ENCODE measurements at places on chromosomes 5 and 9.

- no peak for DNase-seq
Measured at GRCh38 chr5:129844764-129845163, 59.5 kb upstream of the CHSY3 start.

DNA sequence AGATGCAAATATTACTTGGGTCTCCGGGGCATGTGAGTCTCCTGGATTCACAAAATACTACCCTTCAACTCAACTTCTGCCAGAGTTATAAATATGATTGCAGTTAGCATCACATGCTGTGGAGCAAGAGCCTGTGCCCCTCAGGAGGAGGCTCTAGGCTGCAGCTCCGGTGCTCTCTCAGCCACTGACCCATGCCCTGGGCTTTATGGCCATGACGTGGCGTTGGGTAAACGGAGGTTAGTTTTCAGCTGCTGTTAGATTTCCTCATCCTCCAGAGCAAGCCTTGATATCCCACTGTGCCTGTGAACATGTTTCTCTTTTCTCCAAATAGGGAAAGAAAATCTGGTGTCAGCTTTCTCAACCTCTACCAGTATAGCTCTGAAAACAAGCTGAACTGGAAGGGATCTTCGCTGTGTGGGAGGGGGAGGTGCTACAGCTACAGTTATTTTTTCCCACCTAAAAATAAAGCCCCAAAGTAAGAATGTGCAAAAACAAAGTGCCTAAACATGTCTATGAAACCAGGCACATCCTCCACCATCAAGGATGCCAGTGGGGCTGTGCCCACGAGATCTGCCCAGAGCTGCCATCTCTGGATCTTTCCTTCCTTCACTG is 124.4 kb upstream of the GPR151 start:
- no peak for DNase-seq

DNA sequence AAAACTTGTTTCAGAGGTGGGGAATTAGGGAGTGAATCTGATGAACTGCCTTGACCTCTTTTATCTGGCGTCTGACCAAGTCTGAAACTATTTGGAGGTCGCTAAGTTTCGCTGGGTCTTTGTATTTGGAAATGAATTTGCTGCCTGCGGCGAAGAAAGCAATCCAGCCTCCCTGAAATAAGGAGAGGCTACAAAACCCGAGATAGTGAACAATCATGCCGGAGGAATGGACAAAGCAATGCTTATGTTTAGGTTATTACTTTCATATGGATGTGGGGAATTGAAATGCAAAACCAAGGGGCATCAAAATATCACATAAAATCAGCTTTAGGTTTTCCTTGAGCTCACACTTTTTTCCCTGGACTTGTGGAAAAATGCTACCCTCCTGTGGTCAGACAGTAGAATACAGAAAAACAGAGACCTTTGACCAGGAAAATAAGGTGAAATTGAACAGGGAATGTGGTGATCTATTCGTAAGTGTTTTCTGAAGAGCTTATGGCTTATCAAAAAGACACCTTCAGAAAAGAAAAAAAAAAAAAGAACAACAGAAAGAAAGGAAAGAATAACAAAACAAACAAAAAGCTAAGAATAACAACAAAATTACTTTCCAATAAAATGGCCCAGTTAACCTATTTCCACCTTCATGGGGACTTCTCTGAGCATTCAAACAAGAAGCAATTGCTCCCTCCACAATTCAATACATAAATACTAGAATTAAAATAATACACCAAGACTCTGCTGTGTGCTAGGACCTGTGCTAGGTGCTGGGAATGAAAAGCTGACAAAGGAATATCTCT is 68.6 kb upstream of the DPYSL3 start:
- no peak for DNase-seq

GRCh38 chr9:97280755-97281330 is 26.6 kb upstream of the CCDC180 start:
- no peak for DNase-seq

- no peak for DNase-seq
Measured at GRCh38 chr5:97840643-97841042, 657.6 kb upstream of the RIOK2 start.

DNA sequence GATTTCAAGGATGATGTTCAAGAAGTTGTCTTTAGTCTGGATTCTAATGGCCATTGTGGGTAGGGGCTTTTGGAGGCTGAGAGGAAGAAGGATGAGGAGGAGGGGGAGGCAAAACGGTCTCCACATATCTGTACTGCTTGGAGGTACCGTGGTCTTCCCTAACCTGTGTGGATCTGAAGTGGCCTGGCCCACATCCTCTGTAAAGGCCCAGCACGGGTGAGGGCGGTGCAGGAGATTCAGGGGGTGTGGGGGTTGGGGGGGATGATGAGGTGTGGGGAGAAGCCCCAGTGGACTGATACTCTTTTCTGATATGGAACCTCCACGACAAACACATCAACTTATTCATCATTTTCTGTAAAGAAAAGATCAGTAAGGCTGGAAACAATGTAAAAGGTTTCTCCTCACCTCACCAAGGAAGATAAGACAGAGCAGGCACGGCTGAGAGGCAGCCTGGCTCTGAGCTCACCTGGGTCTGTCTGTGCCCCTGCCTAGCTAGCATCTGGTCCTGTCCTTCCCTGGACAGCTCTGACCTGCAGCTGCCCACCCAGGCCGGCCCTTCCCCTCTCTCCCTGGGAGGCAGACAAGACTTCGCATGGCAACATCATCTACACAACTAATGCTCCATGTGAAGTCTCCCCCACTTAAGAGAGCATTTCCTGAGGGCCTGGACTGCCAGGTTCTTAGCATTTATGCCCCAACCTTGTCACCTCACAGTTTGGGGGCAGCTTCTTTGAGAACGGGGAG is 5.6 kb upstream of the IL3 start:
- DNase-seq, result no peak

GRCh38 chr9:134203224-134203623 is 38.9 kb upstream of the RNU6ATAC start:
- DNase-seq, result no peak

DNA sequence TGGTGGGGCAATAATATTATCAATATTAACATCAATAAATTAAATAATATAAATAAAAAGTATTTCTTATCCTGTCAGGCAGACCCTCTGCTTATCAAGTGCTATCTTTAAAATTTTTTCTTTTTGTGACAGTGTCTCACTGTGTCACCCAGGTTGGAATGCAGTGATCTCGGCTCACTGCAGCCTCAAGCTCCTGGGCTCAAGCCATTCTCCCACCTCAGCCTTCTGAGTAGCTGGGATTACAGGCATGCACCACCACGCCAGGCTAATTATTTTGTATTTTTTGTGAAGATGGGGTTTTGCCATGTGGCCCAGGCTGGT is 53.2 kb downstream of the NDST1 start:
- no peak for DNase-seq

GRCh38 chr5:57889558-57889957 is 406.9 kb upstream of the ACTBL2 start:
- DNase-seq, result no peak

DNA sequence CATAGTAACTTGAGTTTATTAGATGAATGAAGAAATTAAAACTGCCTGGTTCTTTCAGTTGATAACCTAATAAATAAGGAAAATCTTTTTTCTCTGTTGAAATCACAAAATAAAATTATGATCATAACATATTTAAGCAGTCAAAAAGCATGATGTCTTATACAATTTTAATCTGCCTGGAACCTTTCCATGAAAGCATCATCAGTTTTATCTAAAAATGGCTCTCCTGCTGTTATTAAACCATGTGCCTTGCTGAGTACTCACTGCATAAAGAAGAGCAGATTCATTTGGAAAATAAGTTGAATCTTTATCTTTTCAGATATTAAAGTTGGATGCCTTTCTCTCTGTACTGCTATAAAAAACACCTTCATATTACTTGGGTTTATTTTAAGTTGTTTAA is 148.8 kb downstream of the SLC24A2 start:
- no peak for DNase-seq

DNA sequence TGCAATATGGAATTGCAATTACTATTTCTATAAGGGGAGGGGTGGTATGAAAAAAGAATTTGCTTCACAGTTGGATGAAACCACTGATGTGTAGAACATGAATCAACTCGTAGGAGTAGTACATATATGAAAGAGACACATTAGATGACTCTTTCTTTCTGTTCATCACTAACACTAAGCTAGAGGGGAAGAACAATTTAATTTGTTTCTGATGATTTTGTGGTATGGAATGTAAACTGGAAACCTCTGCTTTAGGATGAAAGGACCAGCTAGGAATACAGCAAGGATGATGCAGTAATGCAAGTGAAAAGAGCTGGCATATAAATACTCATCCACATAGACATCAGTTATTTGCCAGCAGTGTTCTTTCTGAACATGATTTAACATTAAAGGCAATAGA is 113.4 kb downstream of the PAPPA start:
- DNase-seq, result no peak

DNA sequence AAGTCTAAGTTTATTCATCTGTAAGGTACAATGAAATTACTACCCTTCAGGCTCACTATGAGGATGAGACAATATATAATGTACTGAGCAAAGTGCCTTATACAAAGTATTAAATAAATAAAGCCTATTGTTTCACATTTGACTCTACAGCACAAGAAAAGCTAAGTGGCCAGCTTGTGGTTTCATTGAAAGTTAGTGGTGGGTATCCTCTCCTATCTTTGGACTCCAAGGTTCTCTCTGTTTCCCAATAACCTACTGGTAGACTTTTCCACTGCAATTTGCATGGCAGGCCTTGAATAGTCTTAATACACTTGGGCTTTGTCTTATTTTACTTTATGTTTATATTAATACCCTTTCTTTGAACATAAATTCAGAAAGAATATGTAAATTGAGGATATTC is 262.7 kb downstream of the DEPDC1B start:
- no peak for DNase-seq

- DNase-seq, result no peak
Measured at GRCh38 chr5:61523073-61523472, 191.0 kb downstream of the ZSWIM6 start.

DNA sequence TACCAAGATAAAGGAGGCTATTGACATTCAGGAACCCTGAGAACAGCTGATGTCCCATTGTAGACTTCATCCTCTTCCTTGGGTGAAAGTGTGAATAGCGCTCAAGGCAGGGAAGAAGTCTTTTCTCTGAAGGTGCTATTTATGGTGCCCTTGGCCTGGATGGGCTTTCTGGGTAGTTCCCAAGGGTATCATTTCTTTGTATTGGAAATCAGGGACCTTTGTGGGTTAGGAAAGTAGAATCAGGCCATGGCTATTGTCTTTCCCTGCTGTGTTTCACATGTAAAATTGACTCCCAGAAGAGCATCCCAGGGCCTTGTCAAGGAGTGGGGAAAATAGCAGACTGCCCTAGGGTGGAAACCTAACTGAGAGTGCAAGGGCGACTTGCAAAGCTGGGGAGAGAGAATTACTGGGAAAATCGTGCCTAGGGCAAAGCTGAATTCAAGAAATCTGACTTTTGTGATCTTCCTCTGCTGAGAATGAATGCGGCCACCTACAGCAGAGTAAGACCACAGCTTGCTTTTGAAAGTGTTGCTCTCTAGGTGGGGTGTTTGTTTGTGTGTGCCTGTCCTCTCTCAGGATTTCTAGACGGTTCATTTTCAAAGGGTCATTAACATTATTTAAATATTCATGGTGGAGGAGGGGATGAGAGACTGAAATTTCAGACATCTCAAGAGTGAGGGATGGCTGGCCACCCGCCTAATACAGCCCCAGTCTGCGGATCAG is 160.6 kb downstream of the C9orf152 start:
- no peak for DNase-seq

DNA sequence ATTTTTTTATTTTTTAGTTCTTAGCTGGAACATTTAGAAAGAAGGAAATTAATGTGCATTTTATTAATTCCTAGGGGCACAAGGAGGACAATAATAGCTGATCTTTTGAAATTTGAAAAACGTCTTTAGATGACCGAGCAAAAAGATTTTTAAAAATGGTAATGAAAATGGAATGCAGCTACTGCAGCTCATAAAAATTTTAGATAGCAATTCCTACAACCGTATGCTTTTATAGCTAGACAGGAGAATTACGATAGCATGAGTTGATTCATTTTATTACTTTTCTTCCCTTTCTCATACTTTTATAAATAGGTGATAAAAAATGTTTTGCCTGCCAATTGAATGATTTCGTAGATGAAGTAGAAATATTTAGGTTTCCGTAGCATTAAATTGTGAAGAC is 13.7 kb upstream of the RUFY1 start:
- DNase-seq, result no peak

GRCh38 chr5:121873409-121873808 is 21.7 kb downstream of the FTMT start:
- DNase-seq, result no peak

- no peak for DNase-seq
Measured at GRCh38 chr5:103393101-103393754, 134.7 kb downstream of the MACIR start.

GRCh38 chr5:154206311-154206710 is 15.8 kb downstream of the GALNT10 start:
- DNase-seq, result no peak

- no peak for DNase-seq
Measured at GRCh38 chr5:88377705-88378656, 109.3 kb upstream of the TMEM161B start.

GRCh38 chr9:108119530-108120113 is 630.1 kb upstream of the KLF4 start:
- DNase-seq, result no peak

DNA sequence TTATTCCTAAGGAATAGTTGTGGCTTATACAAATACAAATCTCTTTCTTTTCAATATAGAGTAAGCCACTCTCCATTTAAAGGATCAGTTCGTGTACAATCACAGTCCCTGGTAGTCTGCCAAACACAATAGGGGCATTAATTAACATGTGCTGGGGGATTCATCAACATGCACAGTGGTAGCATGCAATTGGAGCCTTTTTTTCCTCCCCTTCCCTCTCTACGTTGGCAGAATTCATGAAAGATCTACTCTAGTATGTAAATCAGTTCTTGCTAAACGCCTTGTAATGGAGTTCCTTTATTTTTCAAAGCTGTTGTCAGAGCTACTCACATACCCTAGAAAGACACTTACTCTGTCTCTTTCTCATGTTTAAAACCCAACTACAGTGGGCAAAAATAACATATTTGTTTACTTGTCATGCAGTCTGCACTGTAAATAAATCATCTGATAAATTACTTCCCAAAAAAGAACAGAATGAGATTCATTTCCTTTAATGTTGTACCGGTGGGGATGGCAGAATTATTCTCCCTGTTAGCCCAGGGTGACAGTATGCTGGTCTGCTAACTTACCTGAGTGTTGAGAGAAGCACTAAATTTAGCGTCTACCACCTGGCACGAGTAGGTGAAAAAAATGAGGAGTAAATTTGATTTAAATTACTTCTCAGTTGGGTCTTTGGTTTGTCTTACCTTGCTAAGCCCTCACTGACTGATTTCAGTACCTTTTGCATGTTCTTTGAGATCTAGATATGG is 341.5 kb upstream of the CCNH start:
- no peak for DNase-seq

- DNase-seq, result no peak
Measured at GRCh38 chr5:108345541-108346171, 36.2 kb downstream of the FBXL17 start.

GRCh38 chr5:138468133-138468965 is 3.1 kb downstream of the EGR1 start:
- no peak for DNase-seq
